ENCODE measurements at places on chromosomes 4 and X.

- no peak for DNase-seq
These were observed 2.4 kb downstream of the MOSPD2 start for GRCh38 chrX:14875624-14876023.

DNA sequence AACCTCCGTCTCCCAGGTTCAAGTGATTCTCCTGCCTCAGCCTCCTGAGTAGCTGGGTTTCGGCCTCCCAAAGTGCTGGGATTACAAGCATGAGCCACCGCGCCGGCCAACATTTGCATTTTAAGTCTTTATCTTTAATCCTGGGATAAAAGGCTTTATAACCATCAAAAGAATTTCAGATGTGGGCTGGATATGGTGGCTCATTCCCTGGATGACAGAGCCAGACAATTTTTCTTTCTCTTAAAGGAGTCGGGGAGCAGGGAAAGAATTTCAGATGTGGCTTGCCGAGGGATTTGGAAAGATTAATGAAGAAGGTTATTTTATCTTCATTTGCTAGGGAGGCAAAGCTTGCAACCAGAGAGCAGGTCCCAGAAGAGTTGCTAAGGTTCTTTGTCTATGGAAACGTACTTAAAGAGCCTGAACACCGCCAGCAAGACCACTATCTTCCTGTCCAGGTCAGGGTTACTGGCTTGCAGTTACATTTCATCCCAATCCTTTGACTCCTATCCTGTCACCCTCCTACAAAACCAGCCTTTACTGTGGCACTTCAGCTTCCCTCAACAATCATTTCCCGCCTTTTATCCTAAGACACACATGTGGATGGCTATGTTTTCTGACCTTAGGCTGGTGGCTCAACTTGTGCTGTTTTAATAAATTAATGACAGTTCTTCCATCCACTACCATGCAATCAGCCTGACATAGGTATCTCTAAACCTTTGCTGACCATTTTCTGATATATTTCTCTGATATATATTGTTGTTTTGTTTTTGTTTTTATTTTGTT lies 3.9 kb upstream of the KLHL8 start:
- no peak for DNase-seq

- no peak for DNase-seq
These were observed 58.5 kb downstream of the ASMT start for GRCh38 chrX:1673337-1673736.

- no peak for DNase-seq
These were observed 554 bp downstream of the KLHL15 start for GRCh38 chrX:24026432-24026831.

DNA sequence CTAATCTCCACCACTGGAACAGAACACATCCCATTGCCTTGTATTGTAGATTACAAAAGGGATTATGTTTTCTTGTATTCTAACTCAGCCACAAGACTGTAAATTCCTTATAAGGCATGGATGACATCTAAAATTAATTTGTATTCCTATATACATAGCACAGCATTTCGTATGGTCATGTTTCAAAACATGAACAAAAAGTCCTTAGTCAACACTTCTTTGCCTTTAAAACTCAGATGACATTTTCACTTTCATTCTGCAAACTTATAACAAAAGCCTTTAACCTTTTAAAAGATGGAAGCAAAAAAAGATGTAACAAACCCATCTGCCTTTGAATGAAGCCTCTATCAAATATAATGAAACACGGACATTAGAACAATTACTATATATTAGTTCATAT lies 181.3 kb downstream of the IQCM start:
- no peak for DNase-seq

GRCh38 chr4:23269566-23269965 lies 576.8 kb downstream of the GBA3 start:
- DNase-seq = no peak

- no peak for DNase-seq
These were observed 15.0 kb upstream of the CT47A1 start for GRCh38 chrX:121000589-121000988.

GRCh38 chrX:70405003-70405402 lies 18.1 kb upstream of the GDPD2 start:
- DNase-seq = no peak

GRCh38 chrX:13464599-13465275 lies 104.7 kb upstream of the EGFL6 start:
- no peak for DNase-seq
